CD8-positive, alpha-beta memory T cell (primary cell): ENCODE measurements at places on chromosomes 5 and 9.

DNA sequence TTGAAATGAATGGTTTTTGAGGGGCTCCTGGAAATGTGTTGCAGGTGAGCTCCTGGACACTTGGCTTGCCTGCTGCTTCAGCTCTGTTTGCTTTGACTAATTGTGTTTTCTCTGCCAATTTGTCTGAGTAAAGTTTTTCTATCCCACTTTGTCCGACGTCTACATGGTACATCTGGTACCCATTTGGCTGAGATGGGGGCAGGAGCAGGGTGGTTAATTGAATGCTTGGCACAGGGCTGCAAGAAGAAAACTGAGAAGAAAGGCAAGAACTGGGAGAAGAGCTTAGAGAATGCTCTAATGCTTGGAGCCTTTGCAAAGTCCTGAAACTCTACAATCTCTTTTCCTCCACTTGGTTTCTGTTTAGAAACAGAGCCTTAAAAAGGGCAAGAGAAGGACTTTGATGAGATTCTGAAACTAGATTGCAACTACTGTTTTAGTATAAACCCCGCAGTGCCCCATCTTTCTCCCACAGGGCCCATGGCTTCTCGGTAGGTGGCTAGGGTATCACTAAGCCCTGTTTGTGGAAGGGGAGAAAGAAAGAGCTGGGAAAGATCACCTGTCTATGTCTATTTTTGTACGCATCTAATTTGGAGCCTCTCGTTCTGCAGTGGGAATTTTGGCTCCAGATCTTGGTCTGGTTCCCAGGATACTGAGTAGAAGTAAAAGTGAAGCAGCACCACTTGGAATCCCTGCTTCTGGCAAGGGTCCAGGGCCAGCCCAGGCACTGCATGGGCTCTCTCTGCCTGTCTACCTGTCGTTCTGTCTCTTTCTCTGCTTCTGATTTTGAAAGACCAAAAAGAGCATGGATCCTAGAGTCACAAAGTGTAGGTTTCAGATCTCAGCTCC, 214.4 kb downstream of the SEMA6A start:
- DNase-seq: no peak

DNA sequence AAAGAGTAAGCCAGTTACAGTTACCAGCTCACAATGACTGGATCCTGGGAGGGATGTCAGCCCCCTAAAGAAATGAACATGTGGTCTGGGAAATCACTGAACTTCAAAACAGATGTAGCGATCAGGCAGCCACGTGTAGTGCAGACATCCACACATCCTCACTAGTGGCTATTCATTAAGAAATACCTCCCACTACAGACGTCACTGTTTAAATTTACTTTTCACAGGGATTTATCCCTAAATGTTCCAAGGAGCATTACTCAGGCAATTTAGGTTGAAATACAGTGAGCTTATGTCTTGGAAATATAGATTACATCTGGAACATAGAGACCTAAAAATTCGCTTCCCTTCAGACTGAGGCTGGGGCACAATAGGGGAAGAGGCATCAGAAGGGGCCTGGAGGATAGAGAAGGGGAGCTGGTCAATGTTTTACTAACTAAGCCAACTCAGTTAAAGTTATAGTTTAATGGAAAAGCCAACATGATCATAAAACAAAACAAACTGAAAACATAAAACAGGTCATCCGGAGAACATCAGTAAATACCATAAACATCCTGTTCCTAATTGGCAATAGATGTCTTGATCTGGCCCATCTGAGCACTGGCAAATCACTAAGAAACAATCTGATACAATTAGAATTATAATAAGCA, 92.3 kb downstream of the FANCC start:
- no peak for DNase-seq

DNA sequence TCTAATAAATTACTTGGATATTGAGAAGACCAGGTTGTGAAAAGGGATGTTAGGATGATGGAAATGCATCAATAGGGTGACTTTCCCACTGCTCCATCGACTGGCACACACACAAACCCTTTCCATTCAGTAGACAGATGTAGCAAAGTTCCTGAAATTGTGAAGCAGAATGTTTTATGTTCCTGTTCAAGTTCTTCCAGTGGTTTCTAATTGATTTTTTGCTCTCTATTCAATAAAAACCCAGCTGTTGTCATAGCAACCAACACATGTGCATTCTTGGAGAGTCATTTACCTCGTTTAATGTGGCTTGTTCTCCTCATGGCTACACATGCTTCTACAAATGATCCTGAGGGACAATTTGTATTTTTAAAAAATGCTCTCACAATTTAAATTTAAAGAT, 244.6 kb downstream of the RAB3C start:
- DNase-seq: no peak

- DNase-seq: no peak
Observed at GRCh38 chr5:620586-621180, 8.5 kb downstream of the CEP72 start.
